ENCODE measurements at places on chromosomes 3 and 15. TPM values are rescaled to one million over a fixed set of nuclear protein-coding genes. Genes with fewer than 3 reads are reported as not detected.
A peak's percentile ranks its signal among the peaks of the same experiment; 100 is the strongest.

- no peak for DNase-seq
Observed at GRCh38 chr15:36075333-36075732, 504.1 kb upstream of the CDIN1 start.

GRCh38 chr3:188950832-188951489 lies 220.8 kb upstream of the TPRG1 start:
- DNase-seq: no peak

DNA sequence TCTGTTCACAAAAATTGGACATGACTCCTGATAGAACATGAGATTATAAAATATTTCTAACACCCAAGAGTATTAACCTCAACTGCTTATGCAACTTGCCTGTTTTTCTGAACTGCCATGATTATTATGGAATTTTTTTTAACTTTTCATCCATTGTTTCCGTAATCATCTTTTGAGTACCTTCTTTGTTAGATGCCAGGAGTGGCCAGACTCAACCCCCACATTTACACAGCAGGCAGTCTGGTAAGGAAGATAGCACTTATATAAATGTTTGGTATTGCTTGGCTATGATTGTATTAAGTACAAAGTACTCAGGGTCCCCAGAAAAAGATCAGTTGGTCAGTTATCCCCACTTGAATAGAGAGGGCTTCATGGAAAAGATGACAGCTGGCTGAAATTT lies 74.3 kb downstream of the CRYBG3 start:
- no peak for DNase-seq

DNA sequence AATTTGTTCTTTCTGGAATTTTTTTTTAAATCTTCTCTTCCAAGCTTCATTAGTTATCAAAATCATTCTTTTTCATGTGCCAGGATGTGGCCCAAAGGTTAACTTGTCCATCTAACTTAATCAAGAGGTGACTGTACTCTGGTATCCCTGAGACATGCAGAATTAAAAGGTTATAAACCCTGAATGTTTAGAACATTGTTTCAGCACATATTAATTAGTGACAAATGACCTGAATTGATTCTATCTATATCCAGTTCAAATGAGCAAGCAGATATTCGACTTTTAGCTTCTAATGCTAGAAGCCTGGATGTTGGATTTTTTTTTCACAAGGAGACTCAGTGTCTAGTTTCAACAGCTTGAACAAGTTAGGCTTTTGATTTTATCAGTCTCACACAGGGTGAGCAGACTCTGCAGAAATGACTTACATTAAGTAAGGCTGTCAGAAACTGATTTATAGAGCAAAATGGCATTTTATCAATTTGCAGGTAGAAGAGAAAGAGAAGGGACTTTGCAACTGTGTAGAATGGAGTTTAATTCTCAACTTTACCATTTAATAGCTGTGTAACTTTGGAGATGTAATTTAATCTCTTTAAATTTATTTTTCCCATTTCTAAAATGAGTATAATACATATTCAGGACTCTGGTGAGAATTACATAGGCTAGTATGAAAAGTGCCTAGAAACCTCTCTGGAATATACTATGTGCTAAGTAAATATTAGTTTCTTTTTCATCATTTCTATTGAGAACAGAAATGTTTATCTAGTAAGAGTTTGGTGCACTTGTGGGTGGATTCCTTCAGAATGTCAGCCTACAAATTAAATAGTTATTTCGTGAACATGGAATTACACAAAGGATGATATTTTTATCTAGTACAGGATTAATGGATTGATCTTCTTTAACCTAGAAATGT lies 100.0 kb downstream of the ALCAM start:
- no peak for DNase-seq

- DNase-seq: no peak
Observed at GRCh38 chr3:128487813-128488635, 5.0 kb downstream of the GATA2 start.

DNA sequence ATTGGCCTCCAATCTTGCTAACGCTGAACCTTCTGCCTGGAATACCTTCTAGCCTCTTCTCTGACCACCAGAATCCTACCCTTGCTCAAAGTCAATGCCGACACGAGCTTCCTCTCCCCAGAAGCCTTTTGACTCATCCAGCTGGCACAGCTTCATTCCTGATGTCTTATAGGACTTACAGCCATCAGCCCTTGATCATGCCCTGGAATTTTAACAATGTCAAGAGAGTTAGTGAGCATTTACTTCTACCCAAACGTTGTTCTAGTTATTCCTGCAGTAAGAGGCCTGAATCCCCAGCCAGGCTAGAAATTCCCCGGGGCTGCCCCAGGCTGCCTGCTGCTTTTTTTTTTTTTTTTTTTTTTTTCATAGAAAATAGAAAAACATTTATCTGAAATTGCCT lies 3.9 kb downstream of the CYP1A2 start:
- no peak for DNase-seq

GRCh38 chr15:30885814-30886213 lies 17.9 kb upstream of the FAN1 start:
- peak; percentile 40 for DNase-seq

GRCh38 chr3:52446631-52447511 lies 2.0 kb upstream of the SEMA3G start:
- DNase-seq: peak; percentile 65

The STAB1 gene
- 0.27 TPM for total RNA-seq
